Ascending aorta (tissue), 2 donors: ENCODE measurements at places on chromosomes 12 and 14. TPM values are rescaled to one million over a fixed set of nuclear protein-coding genes. Genes with fewer than 3 reads are reported as not detected.

PHETA1 gene
- total RNA-seq = 12.9 TPM

DNA sequence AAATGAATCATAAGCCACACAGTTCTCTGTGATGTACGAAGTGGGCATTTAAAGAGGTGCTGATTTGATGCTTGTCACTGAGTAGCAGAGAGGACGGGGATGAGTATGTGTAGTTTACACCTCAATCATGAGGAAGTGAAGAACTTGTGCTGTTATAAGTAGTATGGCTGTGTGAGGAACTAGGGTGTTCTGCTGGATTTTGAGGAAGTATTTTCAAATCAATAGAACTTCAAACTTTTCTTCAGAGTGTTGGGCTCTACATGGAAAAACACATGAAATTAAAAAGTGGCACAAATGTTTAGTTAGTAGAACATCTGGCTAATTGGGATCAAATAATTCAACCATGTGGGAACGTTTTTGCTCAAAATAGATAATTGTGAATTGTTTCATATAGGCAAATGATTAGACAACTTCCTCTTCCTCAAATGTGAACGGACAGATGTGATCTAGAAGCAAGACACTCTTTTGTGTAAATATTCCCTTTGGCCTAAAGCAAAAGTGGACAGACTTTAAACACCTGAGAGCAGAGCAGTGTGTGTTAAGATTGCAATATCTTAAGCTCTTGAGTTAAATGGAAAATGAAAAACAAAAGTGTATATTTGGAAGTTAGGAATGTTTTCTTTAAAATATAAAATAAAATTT, 168.5 kb downstream of the NAV3 start:
- DNase-seq = no peak

DNA sequence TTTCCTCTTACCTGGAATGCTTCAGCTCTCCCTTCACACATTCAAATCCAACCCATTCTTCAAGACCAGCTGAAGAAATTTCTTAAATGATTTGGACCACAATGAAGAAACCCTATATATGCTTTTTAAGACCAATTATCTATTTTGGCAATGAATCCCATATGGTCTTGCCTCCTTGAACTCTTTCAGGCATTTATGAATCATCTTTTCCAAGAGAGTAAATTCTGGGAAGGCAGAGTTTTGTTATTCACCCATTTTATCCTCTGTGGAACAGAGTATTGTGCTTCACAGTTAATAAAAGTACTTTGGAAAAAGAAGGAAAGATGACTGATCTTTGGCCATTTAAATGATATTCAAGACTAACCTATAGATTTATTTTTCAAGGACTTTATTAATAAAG, 14.0 kb downstream of the GIT2 start:
- DNase-seq = no peak

DNA sequence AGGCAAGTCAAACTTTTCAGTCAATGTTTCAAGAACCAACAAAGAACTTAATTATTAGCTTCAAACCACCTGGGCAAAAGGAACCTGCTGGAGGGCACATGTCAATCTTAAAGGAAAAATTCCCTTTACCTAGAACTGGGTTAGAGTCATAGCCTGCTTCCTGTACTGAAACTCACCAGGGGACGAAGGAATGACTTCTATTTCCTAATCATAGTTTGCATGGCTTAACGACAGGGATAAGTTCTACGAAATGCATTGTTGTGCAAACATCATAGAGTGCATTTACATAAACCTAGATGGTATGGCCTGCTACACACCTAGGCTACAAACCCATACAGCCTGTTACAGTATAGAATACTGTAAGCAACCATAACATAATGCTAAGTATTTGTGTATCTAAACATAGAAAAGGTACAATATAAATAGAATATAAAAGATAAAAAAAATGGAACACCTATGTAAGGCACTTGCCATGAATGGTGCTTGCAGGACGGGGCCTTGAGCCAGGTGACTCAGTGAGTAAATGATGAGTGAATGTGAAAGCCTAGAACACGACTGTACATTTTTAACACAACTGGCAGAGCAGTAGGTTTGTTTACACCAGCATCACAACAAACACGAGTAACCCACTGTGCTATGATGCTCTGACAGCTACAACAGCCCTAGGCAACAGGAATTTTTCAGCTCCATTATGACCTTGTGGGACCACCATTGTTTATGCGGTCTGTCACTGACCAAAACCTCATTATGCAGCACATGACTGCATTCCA, 234.9 kb upstream of the CAND1 start:
- no peak for DNase-seq

DNA sequence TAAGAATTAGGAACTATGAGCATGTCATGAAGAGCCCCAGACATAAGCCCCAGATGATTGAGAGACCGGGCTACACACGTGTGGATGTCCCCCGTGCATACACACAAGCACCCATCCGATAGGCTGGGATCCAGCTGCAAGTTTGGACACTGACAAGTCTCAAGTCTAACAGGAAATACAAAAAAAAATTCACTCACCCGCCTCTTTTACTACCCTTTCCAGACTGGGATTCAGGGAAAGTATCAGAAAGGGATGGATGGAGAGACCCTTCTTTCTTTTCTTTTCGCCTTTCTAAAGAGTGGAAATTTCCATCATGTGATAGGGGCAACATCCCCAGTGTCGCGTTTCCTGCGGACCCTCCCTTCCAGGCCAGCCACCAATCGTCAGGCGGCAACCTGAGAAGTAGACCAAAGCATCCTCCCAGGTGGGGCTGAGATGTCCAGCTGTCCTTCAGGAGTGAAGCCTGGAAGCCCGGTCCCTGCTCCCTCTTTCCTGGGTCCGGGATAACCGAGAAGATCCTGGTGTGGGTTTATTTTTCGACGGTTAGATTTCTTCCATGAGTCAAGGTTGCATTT, 6.4 kb upstream of the SLC38A4 start:
- DNase-seq = no peak
